ENCODE measurements at places on chromosomes 7 and 10.

DNA sequence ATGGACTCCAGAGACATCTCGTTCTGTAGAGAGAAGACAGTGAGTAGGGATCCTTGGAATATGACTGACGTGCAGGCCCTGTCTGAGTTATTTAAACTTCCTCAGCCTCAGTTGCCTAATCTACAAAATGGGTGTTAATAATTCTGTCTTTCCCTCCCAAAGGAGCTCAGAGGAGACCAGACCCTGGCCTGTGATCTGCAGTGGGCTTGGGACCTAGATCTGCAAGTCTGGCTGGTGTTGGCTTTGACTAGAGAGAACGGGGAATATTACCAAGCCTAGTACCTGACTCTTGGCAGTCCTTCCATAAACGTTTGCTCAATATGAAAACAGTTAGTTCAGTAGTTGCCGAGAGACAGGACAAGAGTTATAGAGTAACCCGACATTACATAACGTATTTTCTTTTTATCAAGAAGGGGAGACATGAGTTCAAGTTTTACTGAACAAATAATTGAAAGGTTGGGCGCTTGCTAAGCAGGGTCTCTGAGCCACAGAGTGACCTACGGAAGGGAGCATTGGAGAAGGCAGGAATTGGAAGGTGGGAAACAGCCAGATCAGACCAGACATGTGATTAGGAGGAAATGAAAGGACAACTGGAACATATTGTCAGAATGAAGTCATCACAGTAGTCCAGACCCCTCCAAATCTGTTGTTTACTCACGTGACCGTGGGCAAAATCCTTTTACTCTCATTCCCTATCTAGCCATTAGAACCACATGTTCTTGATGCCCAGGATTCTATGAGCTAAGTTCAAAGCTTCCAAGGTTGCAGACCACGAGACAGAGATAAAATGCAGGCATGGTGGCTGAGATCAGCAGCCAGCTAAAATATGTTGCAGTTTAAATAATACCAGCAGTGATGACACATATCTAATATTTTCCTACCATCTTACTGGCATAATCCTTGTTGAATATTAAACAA lies 10.9 kb upstream of the CYP3A4 start:
- DNase-seq = no peak

DNA sequence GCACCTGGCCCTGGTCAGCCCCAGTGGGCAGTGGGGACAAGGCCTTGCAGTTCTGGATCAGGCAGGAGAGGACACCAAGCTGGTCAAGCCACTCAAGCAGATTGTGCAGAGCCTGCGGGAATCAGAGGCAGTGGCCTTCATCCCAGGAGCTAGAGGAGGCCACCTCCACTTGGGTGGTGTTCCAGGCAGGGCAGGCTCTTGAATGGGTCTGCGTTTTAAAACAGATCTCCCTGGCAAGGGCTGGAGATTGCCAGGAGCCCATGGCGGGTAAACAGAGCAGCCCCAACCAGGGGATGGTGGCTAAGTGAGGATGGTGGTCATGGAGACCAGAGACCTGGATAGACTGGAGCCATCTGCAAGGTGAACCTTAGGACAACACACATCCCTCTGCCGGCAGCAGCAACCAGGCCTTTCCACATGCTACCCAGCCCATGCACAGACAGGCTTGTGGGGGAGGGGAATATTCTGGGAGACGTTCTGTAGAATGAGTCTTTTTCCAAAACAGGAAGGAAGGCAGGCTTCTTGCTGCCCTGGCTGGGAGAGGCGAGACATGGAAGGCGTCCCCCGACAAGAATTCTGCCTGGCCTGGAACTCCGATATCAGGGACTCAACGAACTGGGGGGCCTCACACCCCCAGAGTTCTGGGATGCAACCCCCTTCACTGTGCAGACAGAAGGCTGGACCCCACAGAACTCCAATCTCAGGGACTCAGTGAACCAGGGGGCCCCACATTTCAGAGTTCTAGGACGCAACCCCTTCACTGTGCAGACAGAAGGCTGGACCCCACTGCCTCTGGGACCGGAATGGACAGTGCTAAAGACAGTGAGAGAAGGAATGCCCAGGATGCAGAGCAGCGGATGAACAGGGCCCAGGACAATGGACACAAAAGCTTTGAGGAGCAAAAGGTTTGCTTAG lies 264.8 kb downstream of the PTPRN2 start:
- DNase-seq = no peak

- DNase-seq = no peak
These were observed 213.1 kb downstream of the ELFN1 start for GRCh38 chr7:1883031-1883761.

DNA sequence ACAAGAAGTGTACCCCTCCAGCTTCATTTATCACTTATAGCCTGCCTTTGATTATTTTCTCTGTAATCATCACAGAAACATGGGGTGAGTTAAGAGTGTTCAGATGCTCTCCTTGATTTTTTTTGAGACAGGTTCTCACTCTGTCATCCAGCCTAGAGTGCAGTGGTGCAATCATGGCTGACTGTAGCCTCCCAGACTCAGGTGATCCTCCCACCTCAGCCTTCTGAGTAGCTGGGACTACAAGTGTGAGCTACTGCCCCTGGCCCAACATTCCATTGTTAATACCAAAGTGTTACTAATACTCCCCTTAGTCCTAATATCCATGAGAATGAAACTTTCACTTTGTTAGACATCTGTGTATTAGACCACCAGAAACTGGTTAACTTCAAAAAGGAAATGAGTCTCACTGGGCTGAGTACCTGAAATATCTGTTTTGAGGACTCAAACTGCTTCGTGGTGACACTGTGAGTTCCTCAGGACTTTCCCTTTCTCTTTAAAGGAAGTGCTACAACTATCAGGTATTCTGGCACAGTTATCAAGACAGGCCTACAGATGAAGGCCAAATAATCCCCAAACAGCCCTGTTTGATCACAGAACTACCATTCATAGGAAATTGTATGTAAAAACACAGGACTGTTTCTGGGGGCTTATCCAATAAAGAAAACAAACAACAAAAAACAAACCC lies 20.5 kb upstream of the CFAP70 start:
- no peak for DNase-seq

DNA sequence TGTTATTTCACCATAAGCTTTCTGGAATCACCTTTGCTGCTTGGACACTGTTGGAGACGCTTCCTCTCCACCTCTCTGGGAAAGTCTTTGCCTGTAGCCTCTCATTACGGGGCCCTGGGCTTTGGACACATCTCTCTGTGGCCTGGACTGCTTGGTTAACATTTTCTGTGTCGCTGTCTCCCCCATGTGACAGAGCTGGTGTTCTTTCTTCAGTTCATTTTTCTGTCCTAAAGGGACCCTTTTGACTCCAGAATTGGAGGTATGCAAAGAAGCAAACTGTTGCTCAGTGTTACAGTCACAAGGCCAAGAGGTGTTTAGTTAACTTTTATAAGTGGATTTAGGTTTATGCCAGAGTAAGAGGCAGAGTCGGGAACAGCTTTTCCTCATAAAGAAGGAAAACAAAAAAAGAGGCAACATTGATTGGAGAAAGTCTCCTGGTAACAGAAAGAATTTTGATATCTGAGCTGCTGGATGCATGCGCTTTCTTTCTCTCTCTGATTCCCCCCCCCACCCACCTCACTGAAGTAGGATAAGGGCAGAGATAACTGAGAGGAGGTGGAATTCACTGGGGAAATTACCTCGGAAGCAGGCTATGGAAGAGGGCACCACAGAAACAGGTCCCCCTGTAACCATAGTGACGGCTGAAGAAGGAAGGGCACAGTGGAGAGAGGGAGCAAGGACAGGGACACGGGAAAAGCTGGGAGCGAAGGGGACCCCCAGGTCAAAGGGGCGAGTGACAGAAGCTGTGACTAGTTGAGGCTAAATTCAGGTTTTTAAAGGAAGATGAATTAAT lies 57.8 kb downstream of the LGI1 start:
- no peak for DNase-seq

- no peak for DNase-seq
These were observed 6.6 kb downstream of the FASTK start for GRCh38 chr7:151073990-151074389.

GRCh38 chr7:151680810-151681209 lies 161.1 kb upstream of the RHEB start:
- no peak for DNase-seq
